A549 treated with DMSO at 1 μM for 4 hours (cell line): ENCODE measurements at places on chromosomes 3 and 15. TPM values are rescaled to one million over a fixed set of nuclear protein-coding genes. Genes with fewer than 3 reads are reported as not detected.

Gene OR5K4
- total RNA-seq: not detected in 5 replicates

Gene UBAP1L
- 0.52 to 1.4 TPM (median 0.91 TPM) in 5 replicates for total RNA-seq

Gene PPP2R3A
- total RNA-seq: 3.0 to 3.7 TPM (median 3.2 TPM) in 5 replicates

Gene IL16
- 0.15 to 0.24 TPM in 2 of 5 replicates, not detected in the others for total RNA-seq
